ENCODE measurements at places on chromosomes 16 and 17. TPM values are rescaled to one million over a fixed set of nuclear protein-coding genes. Genes with fewer than 3 reads are reported as not detected.

DNA sequence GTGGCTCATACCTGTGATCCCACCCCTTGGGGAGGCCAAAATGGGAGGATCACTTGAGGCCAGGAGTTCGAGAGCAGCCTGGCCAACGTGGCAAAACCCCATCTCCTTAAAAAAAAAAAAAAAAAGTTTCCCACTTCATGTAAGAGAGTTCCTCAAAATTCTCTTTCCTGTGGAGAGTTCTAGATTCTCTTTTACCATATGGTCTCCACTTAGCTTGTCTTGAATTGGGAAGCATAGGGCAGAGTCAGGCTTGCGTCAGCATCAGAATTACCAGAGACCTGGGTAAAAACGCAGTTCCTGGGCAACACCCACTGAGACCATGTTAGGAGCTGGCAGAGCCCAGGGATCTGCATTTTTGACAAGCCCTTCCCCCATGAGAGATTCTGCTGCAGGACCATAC lies 158.4 kb downstream of the CCDC182 start:
- peaks cover 6% of the 10 kb centered on the region for H3K36me3 ChIP-seq
- no peak for DNase-seq
- no peaks in the 10 kb centered on the region for H3K27me3 ChIP-seq
- no peak overlapping the region for H3K27ac ChIP-seq
- H3K4me1 ChIP-seq, result no peaks in the 10 kb centered on the region
- no peak overlapping the region for H3K4me3 ChIP-seq

GRCh38 chr16:56426585-56426984 lies 1.2 kb upstream of the AMFR start:
- no peaks in the 10 kb centered on the region for H3K27me3 ChIP-seq
- H3K4me3 ChIP-seq, result peak overlapping the region; percentile 68
- peaks cover 33% of the 10 kb centered on the region for H3K4me1 ChIP-seq
- DNase-seq, result no peak
- peak overlapping the region; percentile 35 for H3K27ac ChIP-seq

DNA sequence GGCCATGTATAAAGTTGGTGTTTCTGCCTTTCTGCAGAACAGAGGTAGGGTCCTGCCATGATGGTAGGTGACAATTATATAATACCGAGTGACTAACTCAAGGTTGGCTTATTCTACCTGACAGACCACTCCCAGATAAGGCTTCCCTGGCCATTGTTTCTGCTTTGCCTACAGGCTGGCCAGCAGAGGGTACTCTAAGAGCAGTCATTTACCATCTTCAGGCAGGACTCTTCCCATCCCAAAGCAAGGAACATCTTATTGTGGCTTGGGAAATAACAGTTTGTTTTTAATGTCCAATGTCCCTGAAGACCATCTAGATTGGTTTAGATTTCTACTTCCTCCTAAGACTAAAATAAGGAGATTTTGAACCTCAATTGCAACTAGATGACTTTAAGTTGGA lies 74.1 kb downstream of the SNX11 start:
- H3K27me3 ChIP-seq, result no peaks in the 10 kb centered on the region
- H3K36me3 ChIP-seq, result peaks cover 73% of the 10 kb centered on the region
- DNase-seq, result no peak

DNA sequence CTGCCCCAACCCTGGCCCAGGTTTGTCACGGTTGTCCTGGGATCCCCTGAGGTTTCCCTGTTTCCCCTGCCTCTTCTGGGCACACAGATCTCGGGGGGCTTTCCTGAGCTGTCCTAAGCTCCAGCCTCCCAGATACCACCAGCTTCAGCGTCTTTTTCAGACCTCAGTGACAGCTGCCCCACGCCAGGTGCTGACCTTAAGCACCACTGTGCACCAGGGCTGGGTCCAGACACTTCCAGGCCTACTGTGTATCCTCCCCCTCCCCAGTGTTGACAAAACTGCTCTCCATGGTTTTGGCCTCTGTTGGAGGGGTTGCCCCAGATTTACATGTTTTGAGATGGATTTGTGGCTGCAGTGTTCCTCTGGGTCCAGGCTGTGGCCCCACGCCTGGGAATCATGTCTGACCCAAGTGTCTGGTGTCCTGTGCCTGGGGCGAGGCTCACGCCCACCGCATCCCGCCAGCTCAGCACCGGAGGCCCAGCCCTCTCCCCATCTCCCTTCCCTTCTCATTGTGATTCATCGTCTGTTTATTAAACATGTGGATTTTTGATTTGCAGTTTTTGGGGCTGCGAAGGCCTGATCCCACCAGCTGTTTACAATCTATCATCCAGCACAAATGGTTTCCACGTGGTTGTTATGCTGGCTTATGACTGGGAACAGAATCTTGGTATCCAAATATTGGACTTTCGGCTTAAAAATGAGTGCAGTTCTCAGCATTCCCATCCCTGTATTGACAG lies 82.1 kb downstream of the METRNL start:
- H3K4me1 ChIP-seq, result no peaks in the 10 kb centered on the region
- no peak overlapping the region for H3K27ac ChIP-seq
- peaks cover 35% of the 10 kb centered on the region for H3K27me3 ChIP-seq
- no peak for DNase-seq
- no peak overlapping the region for H3K4me3 ChIP-seq

Gene CSF3
- not detected for total RNA-seq

DNA sequence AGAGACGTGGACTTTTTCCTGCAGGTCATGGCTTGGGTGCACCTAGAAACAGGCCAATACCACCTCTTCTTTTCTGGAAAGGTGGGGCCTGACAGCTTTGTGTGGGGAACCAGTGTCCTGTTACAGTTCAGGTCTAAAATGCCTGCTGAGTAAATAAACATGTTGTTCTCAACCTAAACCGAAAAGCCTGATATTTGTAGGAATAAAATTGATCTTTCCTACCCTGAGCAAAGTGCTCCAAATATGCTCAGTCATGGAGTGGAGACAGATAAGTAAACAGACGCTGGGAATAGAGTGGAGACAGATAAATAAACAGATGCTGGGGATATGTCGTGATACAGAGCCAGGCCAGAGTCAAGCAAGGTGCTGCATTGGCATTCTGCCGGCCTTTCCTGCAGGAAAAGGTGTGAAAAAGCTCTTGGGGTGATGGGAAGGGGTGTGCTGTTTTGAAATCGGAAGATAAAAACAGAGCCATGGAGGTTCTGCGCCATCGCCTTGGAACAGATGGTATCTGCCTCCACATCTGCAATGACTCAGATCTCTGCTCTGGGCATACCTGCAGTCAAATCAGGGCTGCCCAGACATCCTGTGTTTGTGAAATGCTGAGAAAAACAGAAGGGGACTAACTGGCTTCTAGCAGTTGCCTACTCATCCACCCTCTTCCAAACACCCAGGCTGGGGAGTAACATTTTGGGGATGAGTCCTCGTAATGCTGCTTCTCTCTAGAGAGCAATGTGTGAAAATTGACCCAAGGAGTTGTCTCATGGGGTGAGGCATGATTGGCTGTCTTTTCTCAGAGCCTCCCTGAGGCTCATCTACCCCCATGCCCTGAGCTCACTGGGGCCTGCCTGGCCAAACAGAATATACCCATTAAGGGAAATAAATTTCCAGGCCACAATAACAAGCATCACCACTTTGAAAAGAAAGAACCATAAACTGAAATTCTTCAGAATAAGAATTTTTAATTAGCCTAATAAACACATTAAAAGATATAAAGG lies 16.8 kb upstream of the TRPV2 start:
- no peak for DNase-seq
- peaks cover 13% of the 10 kb centered on the region for H3K4me1 ChIP-seq
- peak overlapping the region; percentile 73 for H3K27ac ChIP-seq
- H3K27me3 ChIP-seq, result no peaks in the 10 kb centered on the region
- H3K4me3 ChIP-seq, result peak overlapping the region; percentile 47
- H3K36me3 ChIP-seq, result no peaks in the 10 kb centered on the region

DNA sequence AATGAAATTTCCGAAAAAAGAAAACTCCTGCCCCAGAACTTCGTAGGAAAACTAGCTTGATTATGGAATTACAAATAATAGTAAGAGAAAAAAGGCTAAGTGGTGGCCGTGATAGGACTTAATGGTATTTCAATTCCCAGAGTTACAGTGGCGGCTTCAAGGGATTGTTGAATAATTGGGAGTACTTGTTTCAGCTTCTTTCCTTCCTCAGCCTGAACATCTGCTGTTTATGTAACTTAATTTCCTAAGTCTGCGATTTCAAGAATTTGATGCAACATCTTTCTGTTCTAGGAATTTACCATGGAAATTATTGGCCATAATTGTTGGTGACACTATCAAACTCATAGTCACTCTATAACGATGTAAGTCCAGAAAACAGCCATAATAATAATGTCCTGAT lies 684 bp upstream of the APPBP2 start:
- DNase-seq, result no peak
- H3K27ac ChIP-seq, result peak overlapping the region; percentile 93
- H3K4me3 ChIP-seq, result peak overlapping the region; percentile 96
- H3K4me1 ChIP-seq, result peaks cover 39% of the 10 kb centered on the region

Gene UMOD
- not detected for total RNA-seq

- H3K4me3 ChIP-seq, result no peak overlapping the region
- no peaks in the 10 kb centered on the region for H3K4me1 ChIP-seq
- no peak overlapping the region for H3K27ac ChIP-seq
- DNase-seq, result no peak
- peaks cover 59% of the 10 kb centered on the region for H3K36me3 ChIP-seq
These were observed 51.5 kb downstream of the KNOP1 start for GRCh38 chr16:19666477-19666876.

DNA sequence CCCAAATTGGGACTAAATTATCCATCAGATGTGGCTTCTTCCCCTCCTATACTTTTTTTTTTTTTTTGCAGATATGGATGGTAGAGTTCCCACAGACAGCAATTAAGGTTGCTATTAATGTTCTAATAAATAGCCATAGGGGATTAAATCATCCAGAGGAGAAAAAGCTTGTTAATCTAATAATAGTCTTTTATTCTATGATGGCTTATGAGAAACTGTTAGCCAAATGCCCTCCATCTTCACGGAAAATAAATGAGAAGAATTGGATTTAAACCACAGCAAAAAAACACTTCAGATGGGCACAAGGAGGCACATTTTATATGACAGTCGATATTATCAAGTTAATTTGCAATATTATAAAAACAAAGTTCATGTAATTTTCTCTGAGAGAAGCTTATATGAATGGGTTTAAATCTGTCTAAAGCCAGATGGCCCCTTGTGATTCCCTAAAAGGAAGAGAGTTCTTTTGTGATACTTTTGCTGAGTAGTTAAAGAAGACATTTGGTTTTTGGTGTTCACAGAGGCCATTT lies 5.1 kb upstream of the CAPNS2 start:
- H3K27ac ChIP-seq, result no peak overlapping the region
- H3K27me3 ChIP-seq, result peaks cover 3% of the 10 kb centered on the region
- no peak for DNase-seq
- H3K4me1 ChIP-seq, result no peaks in the 10 kb centered on the region
- H3K4me3 ChIP-seq, result no peak overlapping the region

- H3K27me3 ChIP-seq, result peaks cover 10% of the 10 kb centered on the region
- H3K4me1 ChIP-seq, result peaks cover 22% of the 10 kb centered on the region
- H3K27ac ChIP-seq, result peak overlapping the region; percentile 90
- peak overlapping the region; percentile 25 for H3K4me3 ChIP-seq
These were observed 26.6 kb upstream of the ST6GALNAC1 start for GRCh38 chr17:76670020-76670717.

- H3K4me1 ChIP-seq, result peaks cover 25% of the 10 kb centered on the region
- H3K36me3 ChIP-seq, result peaks cover 8% of the 10 kb centered on the region
- H3K27ac ChIP-seq, result peak overlapping the region; percentile 21
These were observed 112.0 kb downstream of the RPTOR start for GRCh38 chr17:80656590-80656989.

- H3K4me1 ChIP-seq, result no peaks in the 10 kb centered on the region
- H3K36me3 ChIP-seq, result no peaks in the 10 kb centered on the region
- peaks cover 4% of the 10 kb centered on the region for H3K27me3 ChIP-seq
- no peak for DNase-seq
These were observed 66.8 kb downstream of the RTN4RL1 start for GRCh38 chr17:1958134-1958881.

Gene RGS9
- total RNA-seq, result 3.2 TPM

Gene DDX42
- 160 TPM for total RNA-seq

GRCh38 chr16:16150117-16150877 lies 73.0 kb downstream of the ABCC6 start:
- H3K4me1 ChIP-seq, result no peaks in the 10 kb centered on the region
- no peaks in the 10 kb centered on the region for H3K27me3 ChIP-seq
- no peak overlapping the region for H3K4me3 ChIP-seq
- DNase-seq, result no peak
- H3K36me3 ChIP-seq, result peaks cover 4% of the 10 kb centered on the region

DNA sequence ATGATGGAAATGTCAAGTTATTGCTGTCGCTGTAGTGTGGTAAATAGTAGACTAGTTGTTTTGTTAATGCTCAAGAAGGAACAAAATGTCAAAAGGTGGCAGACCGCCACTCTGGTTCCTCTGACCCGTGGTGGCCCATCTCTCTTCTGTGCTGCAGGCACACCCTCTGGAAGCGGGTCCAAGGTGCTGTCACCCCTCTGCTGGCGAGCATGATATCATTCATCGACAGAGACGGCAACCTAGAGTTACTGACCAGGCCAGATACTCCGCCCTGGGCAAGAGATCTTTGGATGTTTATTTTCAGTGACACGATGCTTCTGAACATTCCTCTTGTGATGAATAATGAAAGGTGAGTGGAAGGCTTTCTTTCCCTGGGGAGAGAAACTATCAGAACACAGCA lies 56.8 kb upstream of the ENDOV start:
- no peak for DNase-seq
- no peaks in the 10 kb centered on the region for H3K27me3 ChIP-seq
- no peak overlapping the region for H3K27ac ChIP-seq
- H3K4me3 ChIP-seq, result no peak overlapping the region
- H3K4me1 ChIP-seq, result no peaks in the 10 kb centered on the region
- peaks cover 83% of the 10 kb centered on the region for H3K36me3 ChIP-seq

- no peaks in the 10 kb centered on the region for H3K27me3 ChIP-seq
- no peaks in the 10 kb centered on the region for H3K4me1 ChIP-seq
- no peak overlapping the region for H3K4me3 ChIP-seq
- DNase-seq, result no peak
- no peak overlapping the region for H3K27ac ChIP-seq
These were observed 30.9 kb upstream of the DUSP14 start for GRCh38 chr17:37458805-37459204.

DNA sequence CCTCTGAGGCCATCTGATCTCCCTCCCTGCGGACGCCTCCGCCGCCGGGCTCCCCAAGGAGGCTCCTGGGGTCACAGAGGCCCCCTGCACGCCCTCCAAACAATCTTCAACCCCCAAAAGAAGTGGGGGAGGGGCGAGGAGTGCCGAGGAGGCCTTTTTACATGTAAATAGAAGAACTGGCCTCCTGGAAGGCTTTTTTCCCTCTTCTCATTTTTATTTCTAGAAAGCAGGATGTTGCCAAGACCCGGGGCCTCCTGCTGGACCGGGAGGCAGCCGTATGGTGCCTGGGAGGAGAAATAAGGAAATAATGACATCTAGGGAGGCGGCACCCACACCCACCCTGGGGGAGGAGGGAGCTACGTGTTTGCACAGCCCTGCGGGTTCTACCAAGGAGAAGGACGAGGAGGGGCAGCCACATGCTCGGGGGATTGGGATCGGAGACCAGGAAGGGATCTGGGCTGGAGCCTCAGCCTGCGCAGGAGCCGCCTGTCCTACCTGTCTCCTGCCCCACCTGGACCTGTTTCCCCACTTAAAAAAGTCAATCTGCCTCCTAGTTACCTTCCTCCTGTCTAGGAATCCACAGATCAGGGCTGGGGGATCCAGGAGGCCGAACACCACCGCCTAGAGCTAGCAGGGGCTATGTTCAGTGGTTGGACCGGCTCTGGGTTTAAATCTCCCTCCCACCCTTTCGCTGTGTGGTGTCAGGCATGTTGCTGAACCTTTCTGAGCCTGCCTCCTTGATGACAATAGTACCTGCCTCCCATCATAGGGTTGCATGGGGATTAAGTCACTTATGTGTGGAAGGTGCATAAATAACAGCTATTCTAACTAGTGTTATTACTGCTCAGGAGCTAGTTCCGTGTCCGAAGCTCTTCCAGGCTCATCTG lies 175.7 kb upstream of the GSE1 start:
- no peak for DNase-seq
- H3K36me3 ChIP-seq, result no peaks in the 10 kb centered on the region
- H3K27me3 ChIP-seq, result peaks cover 2% of the 10 kb centered on the region
- no peak overlapping the region for H3K4me3 ChIP-seq
- H3K27ac ChIP-seq, result no peak overlapping the region

Measured in activated B cell treated with CpG ODN at 0.5 μM for 24 hours (primary cell).